ENCODE measurements at places on chromosomes 16 and 17.

- peak; percentile 86 for DNase-seq
Observed at GRCh38 chr16:78505544-78506366, 406.3 kb downstream of the WWOX start.

GRCh38 chr16:4826526-4826925 lies 20.6 kb downstream of the GLYR1 start:
- DNase-seq, result no peak

DNA sequence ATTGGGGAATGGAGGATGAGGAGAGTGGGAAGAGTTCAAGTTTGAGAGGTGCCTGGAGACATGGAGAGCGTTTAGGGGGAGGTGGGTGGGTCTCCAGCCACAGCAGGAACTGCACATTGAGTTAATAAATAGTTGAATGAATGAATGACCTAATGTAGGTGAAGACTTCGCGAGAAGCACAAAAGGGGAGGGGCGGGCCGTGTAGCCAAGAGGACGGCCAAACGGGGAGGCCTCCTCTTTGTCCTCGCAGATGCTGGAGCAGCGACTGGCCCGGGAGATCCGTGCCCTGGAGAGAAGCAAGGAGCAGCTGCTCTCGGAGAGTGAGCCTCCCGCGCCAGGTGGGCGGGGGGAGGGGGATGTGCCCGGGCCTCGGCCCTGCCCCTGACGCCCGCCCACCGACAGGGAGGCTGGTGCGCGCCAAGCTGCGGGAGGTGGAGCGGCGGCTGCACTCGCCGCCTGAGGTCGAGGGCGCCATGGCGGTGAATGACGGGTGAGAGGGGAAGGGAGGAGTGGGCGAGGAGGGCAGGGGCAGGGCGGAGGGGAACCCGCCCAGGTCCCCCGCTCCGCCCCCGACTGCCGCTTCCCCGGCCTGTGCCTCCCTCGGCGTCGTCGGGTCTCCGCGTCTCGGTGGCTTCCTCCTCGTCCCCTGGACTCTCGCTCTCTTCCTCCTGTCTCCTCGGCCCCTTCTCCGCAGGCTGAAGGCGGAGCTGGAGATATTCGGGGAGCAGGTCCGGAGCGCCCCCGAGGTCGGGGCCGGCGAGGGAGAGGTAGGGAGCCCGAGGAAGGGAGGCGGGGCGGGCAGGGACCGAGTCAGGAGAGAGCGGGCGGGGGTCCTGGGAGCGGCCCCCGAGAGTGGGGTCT lies 12.9 kb downstream of the SYCE1L start:
- peak; percentile 42 for DNase-seq

GRCh38 chr16:19396555-19397011 lies 21.1 kb upstream of the TMC5 start:
- no peak for DNase-seq

DNA sequence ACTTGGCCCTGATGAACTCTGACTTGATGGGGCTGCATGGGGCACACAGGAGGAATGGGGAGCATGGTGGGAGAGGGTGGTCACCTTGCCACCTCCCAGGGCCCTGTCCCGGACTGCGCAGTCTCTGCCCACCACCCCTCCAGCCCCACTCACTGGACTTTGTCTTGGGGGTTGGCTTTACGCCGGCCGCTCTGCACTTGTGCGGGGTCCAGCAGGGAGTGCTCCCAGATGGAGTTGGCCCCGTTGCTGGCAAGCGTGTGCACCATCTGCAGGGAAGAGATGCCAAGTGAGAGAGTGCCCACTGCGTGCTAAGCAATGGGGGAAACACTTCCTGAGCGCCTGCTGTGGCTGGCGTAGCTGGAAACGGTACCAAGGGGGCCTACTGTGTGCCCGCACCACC lies 6.7 kb downstream of the GIT1 start:
- no peak for DNase-seq

- DNase-seq, result no peak
Observed at GRCh38 chr16:17177242-17177958, 293.4 kb downstream of the XYLT1 start.

- no peak for DNase-seq
Observed at GRCh38 chr17:45675012-45675411, 109.1 kb upstream of the CRHR1 start.

- DNase-seq, result no peak
Observed at GRCh38 chr17:7285679-7286078, 4.2 kb downstream of the SLC2A4 start.

GRCh38 chr17:6402258-6402657 lies 32.7 kb downstream of the AIPL1 start:
- DNase-seq, result no peak

GRCh38 chr16:75265911-75266701 lies 14.7 kb upstream of the BCAR1 start:
- peak; percentile 81 for DNase-seq

- DNase-seq, result peak; percentile 12
Observed at GRCh38 chr17:28326114-28326513, 7.1 kb downstream of the TMEM97 start.

- no peak for DNase-seq
Observed at GRCh38 chr16:15494236-15494635, 59.8 kb downstream of the BMERB1 start.

- DNase-seq, result peak; percentile 51
Observed at GRCh38 chr17:77316191-77316641, 175.4 kb downstream of the SEC14L1 start.

DNA sequence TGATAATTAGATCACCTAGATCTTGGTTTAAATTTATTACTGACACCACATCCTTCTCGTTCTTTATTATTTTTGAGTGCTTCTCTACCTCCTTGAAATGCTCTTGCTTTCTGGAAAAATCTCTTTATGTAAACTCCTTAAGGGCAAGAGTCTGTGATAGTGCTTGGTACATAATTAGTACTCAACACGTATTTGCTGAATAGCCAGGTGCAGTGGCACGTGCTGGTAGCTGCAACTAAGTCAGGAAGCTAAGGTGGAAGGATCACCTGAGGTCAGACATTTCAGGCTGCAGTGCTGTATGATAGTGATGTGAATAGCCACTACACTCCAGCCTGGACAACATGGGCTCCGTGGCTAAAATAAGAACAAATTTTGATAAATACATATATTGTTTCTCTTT lies 63.0 kb downstream of the PPM1E start:
- DNase-seq, result no peak

DNA sequence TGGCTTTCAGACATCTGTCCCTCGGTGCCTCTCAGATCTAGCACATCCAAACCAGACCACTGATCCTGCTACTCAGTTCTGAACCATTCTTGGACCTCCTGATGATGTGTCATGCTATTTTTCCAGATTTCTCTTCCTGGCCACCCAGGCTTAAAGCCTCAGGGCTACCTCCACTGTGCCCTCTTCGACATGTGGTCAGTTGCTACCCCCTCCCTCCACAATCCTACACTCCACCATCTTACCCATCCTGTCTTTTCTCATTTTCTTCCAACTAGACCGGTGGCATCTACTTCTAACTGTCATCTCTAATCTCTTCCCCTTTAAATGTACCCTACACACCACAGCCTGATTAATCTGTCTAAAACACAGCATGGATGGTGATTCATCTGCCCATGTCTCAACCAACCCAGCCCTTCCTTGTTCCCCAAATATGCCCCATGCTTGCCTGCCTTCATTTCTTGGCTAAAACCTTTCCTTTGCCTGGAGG lies 478.6 kb downstream of the SLC39A11 start:
- no peak for DNase-seq

DNA sequence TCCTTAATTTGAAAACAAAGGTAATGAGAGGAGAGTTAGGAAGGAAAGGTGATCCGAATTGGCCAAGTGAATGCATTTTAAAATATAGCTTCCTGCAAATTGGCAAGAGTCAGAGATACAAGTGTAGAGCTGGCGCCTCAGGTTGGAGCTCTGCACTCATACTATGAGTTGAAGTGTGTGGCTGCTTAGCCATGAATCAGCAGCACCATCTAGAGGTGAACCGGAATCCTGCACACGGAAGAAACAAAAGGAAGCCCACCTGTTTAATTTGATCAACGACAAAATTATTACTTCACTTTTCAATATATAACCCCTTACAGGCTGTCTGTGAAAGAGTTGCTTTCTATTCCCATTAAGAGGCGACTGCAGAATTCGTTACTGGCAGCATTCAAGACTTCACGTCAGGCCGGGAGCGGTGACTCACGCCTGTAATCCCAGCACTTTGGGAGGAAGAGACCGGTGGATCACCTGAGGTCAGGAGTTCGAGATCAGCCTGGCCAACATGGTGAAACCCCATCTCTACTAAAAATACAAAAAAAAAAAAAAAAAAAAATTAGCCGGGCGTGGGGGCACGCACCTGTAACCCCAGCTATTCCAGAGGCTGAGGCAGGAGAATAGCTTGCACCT lies 1253.7 kb upstream of the CDH8 start:
- DNase-seq, result peak; percentile 66

GRCh38 chr16:76787394-76787793 lies 403.6 kb upstream of the MON1B start:
- no peak for DNase-seq

DNA sequence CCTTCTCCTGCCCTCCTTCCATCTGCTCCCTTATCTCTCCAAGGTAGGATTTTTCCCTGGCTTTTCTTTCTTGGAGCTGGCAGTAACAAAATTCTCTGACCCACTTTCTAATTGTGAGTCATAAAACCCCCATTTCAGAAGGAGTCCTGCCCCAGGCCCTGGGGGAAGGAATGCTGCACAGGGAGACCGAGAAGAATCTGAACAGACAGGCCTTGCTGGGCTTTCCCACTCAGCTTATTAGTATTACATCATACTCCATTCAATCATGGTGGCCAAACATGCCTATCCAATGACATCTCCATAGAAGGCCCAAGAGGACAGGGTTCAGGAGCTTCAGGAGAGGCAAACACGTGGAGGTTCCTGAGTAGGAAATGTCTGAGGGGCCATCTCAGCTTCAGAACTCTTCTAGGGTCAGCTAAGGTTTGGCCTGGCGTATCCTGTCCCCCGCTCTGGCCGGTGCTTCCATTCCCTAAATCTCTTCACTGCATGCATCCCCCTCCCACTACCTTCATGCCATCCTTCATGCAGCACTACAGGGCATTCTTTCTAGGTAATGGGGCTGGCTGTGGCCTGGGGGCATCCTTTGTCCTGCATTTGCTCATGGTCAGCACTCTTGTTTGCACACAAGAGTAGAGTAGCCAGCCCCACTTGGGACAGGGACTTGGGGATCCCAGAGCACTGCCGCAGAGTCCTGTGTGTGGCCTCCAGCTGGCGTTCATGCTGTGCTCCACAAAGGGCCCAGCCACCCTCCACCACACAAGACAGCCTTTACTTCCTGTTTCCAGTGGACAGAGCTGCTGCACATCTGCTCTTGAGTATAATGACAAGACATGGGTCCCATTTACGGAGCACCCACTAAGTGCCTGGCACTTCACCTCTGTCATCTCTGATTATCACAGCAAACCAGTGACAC lies 8.2 kb downstream of the SLC6A2 start:
- no peak for DNase-seq

DNA sequence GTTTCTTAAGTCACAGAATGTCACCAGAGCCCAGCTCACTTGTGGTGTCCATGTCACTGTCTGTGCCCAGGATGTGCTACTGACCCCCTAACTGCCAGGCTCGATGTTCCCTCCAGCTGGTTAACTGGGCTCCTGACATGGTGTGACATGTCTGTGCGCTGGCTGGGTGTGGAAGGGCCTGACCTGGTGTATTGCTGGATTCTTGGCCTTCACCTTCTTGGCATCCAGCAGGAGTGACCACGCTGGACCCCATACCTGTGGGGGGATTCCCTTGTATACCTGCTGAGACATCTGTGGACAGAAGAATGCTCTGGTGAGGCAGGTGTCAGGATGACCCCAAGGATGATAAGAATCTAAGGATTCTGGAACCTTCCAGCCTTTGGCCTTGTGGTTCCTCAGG lies 1690.1 kb downstream of the TP53TG3F start:
- no peak for DNase-seq

GRCh38 chr16:89925596-89926079 lies 2.5 kb downstream of the TUBB3 start:
- no peak for DNase-seq

DNA sequence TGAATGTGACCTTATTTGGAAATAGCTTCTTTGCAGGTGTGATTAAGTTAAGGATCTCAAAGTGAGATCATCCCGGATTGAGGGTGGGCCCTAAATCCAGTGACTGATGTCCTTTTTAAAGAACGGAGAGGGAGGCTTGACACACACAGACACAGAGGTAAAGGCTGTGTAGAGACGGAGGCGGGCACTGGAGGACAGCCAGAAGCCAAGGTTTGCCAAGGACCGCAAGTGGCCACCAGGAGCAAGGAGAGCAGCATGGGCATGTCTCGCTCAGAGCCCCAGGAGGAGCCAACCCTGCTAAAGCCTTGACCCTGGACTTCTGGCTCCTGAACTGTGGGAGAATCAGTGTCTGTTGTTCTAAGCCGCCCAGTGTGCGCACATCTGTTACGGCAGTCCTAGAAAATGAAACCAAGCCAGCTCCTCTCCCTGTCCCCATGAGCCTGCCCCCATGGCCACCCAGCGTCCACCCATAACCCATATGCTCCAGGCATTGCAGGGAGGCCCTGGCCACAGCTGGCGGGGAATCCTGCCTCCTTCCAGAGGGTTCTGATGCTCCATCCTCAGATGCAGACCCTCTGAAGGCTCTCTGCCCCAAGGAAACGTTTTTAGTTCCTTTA lies 15.2 kb downstream of the CNGB1 start:
- DNase-seq, result peak; percentile 68

GRCh38 chr16:4922721-4923342 lies 14.1 kb downstream of the PPL start:
- no peak for DNase-seq

GRCh38 chr16:22397464-22397863 lies 23.0 kb upstream of the CDR2 start:
- DNase-seq, result no peak

- DNase-seq, result no peak
Observed at GRCh38 chr16:52742608-52743170, 195.7 kb upstream of the TOX3 start.

DNA sequence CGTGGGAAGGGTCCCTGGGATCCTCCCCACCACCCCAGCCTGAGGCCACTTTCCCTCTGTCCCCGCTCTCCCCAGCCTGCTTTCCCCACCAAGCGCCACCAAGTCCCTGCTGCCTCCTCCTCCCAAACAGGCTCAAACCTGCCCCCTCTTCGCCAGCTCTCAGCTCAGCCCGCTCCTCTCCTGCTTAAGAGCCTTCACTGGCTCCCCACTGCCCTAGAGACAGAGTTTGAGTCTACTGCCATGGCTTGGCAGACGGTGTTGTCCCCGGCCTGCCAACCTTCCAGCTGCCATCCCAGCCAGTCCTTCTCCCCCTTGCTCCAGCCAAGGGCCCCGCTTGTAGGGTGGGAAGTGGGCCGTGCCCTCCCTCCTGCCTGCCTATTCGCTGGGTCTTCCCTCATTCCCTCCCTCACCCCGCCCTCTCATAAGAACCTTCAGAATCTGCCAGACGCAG lies 11.1 kb downstream of the IL4R start:
- no peak for DNase-seq

DNA sequence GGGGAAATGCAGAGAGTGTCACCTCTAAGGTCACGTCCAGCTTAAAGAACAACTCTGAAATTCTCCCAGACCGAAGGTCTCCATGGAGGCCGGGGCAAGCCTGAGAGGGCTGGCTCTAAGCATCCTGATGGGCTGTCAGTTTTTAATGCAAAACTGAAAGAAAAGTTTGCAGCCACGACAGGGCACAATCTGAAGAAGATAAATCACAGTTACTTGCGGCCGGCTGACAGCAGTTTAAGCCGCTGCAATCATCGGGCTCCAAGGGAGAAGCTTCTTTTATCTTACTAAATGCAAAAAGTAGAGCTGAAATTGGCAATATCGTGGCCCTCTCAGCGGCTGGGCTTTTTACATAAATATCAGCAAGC lies 168.8 kb downstream of the CYLD start:
- DNase-seq, result no peak

- peak; percentile 81 for DNase-seq
Observed at GRCh38 chr17:77363821-77364361, 223.1 kb downstream of the SEC14L1 start.

- no peak for DNase-seq
Observed at GRCh38 chr16:58863042-58863441, 128.9 kb upstream of the GOT2 start.

- no peak for DNase-seq
Observed at GRCh38 chr17:56661906-56662305, 68.4 kb downstream of the NOG start.
